HFFc6 (cell line): ENCODE measurements at places on chromosomes 16 and 17.

- DNase-seq, result peak; percentile 38
Measured at GRCh38 chr17:35257208-35257659, 14.4 kb downstream of the SLFN5 start.

DNA sequence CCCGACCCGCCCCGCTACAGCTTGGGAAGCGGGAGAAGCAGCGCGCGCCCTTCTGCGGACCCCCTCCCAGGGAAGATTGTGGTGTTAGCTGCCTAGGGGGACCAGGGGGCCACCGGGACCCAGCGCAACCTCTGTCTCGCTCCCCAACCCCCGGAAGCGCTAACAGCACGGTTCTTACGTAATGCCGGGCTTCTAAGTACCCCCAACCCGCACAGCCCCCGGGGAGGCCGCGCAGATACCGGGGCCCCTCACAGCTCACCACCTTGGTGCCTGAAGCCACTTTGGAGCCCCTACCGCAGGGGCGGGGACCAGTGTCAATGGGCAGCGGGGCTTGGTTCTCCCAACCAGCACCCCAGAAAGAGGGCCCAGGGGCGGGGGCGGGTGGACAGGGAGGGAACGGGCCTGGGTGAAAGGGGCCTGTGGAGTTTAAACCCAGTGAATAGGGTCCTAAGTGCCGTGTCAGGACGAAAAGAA is 348 bp downstream of the MPP2 start:
- no peak for DNase-seq

DNA sequence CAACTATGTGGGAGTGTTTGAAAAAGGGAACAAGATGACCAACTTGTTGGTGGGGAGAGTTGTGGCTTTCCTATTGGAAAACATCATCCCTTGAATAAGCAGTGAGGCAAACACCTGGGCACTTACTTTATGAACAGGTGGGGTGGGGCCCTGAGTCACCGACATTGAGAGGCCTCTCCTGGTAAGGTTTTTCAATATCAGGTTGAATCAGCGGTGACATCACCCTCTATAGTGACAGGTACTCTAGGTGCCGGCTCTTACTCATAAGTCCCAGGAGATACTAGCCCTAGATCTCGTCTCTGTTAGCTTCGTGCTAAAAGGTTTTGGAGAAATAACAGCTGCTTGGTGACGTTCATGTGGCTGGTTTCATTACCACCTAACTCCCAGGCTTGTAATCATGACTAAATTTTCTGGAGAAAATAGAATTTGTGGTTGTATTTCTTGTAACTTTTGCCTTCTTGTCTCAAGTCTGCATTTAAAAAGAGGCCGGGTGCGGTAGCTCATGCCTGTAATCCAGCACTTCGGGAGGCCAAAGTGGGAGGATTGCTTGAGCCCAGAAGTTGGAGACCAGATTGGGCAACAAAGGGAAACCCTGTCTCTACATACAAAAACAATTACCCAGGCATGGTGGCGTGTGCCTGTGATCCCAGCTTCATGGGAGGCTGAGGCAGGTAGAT is 19.3 kb downstream of the CDH1 start:
- no peak for DNase-seq

GRCh38 chr17:2435862-2436261 is 35.0 kb upstream of the MNT start:
- DNase-seq, result no peak

- no peak for DNase-seq
Measured at GRCh38 chr16:12927591-12927990, 26.2 kb downstream of the SHISA9 start.

DNA sequence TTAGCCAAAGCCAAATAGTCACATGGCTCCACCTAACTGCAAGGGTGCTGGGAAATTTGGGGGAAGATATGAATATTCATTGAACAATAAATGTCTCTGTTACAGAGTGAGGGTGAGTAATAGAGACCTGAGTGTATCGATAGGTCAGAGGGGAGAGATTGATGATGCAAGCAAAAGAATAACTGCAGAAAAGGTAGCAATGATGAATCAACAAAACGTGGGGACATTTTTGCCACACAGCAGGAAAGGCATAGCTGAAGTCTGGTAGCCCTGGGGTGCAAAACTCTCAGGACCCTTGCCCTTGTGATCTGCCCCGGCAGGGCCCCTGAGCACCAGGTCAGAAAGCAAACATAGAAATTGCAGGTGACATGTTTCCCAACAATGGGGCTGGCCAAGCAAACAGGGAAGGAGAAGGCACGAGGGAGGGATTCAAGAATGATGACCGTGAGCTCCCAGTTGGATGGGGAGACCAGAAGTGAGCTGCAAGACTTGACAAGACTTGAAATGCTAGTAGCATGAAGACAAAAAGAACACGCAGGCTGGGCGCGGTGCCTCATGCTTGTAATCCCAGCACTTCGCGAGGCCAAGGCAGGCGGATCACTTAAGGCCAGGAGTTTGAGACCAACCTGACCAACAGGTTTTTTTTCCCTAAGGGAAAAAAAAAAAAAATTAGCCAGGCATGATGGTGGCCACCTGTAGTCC is 12.7 kb upstream of the HERPUD1 start:
- DNase-seq, result no peak
